ENCODE measurements at places on chromosomes 4 and X.
A peak's percentile ranks its signal among the peaks of the same experiment; 100 is the strongest.

- DNase-seq, result no peak
Observed at GRCh38 chrX:134459683-134460004, 321 bp upstream of the HPRT1 start.

- DNase-seq, result peak; percentile 51
Observed at GRCh38 chr4:89438102-89438831, 130.7 kb upstream of the GPRIN3 start.

DNA sequence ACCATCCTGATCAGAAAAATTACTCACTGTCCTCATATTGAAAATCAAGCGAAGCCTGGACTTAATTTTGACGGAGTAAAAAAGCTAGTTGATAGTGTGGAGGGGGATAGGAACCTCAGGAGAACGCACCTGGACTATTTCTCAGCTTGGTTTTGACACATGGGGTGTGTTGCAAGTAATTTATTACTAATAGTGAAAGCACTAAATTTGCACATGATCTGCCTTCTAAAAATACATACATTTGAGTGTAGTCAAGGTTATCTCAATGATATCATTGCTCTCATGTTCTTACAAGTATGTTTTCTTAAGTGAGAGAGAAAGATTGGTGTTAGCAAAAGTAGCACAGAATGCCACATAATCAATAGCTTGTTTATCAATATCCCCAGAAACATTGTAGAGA, 29.5 kb downstream of the LRIT3 start:
- no peak for DNase-seq

DNA sequence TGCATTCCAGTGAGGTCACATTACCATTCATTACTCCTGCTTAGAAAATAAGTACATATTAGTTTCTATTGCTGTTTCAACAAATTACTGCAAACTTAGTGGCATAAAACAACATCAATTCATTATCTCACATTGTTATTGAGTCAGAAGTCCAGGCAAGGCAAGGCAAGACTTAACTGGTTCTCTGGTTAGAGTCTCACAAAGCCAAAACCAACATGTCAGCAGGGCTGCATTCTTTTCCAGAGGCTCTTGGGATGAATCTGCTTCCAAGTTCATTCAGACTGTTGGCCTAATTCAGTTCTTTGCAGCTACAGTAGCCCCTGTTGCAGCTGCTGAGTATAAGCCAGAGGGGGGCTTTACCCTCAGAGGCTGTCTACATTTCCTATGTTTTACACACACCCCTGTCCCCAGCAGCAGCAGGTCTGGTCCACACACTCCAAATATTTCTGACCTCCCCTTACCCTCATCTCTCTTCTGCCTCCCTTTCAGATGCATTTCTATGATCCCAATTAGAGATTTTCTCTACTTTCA, 892.1 kb upstream of the EPHA5 start:
- DNase-seq, result no peak

- DNase-seq, result no peak
Observed at GRCh38 chr4:81245218-81246009, 30.4 kb upstream of the PRKG2 start.

- DNase-seq, result no peak
Observed at GRCh38 chr4:20137176-20137575, 114.5 kb upstream of the SLIT2 start.

- DNase-seq, result no peak
Observed at GRCh38 chr4:110653321-110654253, 30.7 kb upstream of the PITX2 start.

DNA sequence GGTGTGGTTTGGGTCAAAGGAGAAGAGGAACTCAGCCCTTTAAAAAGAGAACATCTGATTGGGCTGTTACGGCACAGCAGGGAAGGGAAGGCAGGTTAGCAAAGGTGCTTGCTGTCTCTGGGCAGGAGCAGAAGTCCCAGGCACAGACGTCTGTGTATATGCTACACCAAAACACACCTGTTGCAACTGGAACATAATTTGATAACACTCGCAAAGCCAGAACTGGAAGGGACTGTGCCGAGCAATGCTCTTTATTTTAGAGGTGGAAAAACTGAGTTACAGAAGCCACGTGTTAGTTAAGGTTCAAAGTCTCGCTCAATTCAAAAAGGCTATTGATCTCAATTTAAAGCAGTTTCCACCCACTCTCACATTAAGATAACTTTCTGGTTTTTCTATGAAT, 2.2 kb upstream of the FAM114A1 start:
- DNase-seq, result no peak

DNA sequence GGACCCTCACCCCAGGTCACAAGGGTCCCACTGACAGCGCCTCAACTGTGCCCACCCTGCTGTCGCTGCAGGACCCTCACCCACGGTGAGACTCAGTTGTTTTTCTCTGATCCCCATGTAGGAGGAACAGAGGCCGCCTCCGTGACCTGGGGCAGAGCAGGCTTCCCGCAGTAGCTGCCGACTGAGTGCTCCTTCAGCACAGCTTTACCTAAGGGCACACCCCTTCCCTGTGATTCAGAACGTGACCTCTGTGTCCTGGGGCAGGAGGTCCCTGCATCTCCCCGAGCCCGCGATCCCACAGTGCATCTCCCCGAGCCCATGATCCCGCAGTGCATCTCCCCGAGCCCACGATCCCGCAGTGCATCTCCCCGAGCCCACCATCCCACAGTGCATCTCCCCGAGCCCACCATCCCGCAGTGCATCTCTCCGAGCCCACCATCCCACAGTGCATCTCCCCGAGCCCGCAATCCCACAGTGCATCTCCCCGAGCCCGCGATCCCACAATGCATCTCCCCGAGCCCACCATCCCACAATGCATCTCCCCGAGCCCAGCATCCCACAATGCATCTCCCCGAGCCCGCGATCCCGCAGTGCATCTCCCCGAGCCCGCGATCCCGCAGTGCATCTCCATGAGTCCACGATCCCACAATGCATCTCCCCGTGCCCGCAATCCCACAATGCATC, 23.6 kb downstream of the PPP2R3B start:
- DNase-seq, result no peak

DNA sequence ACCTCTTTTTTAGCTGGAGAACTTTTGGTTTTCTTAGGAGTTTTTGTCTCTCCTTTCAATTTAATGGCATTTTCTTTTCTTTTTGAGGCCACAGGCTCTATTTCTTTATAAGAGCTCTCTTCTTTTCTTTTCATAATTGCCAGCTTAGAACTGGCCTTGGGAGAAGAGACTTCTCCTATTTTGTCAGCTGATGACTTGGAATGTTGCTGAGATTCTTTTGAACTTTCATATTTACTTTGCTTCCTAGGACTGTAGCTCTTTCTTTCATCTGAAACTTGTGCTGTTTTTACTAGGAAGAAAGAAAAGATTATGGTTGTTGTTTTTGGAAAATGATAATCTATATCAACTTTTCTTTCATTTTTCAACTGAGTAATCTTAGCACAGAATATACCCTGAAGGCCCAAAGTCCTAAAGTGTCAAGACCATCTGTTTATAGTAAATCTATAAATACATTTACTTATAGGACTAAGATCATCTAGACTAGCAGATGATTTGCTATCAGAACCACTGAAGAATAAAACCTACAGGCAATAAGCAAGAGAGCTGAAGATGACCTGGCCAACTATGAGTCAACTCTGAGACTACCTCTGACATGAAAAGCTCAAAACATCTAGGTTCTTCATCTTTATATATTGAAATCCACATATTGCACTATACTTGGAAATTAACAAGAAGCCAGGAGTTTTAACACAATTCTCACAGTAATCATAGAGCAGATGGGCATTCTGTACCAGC, 45.6 kb downstream of the RFC1 start:
- no peak for DNase-seq

- no peak for DNase-seq
Observed at GRCh38 chr4:55510685-55511084, 36.0 kb downstream of the CLOCK start.

DNA sequence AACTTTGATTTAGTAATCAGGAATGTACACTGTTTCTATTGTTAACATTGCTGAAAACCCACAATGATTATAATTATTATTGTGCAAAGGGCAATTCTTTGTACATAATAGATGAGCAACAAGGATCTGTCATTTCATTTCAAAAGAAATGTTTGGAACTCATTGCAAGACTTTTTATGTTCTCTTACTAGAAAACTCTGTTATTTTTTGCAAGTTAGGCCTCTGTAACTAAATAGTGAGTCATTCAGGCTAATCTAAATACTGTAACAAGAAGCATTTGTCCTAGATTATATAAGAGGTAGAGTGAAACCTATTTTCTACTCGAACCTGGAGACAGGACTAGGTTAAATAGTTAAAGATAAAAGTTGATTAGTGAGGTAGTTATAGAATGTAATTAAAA, 93.2 kb upstream of the FAM47B start:
- no peak for DNase-seq

DNA sequence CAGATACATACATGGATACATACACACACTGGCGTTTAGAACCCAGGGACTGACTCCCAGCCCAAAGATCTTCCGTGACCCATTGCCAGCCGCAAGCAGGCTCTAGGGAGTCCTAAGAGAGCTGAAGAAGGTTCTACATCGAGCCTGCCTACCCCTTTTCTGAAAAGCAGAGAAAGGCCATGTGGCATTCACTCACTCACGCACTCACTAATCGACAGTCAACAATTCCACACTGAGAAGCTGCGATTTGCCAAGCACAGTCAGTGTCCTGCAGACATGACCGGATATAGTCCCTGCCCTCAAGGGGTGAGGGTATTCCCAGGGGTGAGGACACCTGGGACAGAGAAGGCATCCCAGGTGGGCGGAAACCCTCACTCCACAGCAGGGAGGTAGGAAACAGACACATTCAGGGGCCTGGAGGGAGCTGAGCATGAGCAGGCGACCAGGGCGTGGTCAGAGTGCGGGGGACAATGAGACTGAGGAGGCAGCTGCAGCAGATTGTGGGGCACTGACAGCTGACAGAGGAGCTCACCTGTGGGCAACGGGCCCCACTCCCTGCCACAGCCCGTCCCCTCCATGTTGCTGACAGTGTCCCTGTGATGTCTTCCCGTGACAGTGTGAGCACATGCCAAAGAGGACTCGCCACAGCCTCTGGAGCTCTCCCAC, 13.2 kb upstream of the MAN2B2 start:
- DNase-seq, result no peak

- no peak for DNase-seq
Observed at GRCh38 chr4:45172636-45173035, 446.3 kb upstream of the GNPDA2 start.

Data from Jurkat, Clone E6-1 (cell line).